ENCODE measurements at places on chromosomes 2 and 18. TPM values are rescaled to one million over a fixed set of nuclear protein-coding genes. Genes with fewer than 3 reads are reported as not detected.

The FLACC1 gene
- total RNA-seq = 1.2 TPM

The CPLX4 gene
- not detected for total RNA-seq

The VAMP5 gene
- 1.4 TPM for total RNA-seq

The DSC1 gene
- total RNA-seq = not detected

The MYOM1 gene
- total RNA-seq = 1.3 TPM

Data from glutamatergic neuron (in vitro differentiated cells).